Hindlimb muscle (tissue), 1 donor: ENCODE measurements at places on chromosomes 3 and 15. TPM values are rescaled to one million over a fixed set of nuclear protein-coding genes. Genes with fewer than 3 reads are reported as not detected.

GRCh38 chr3:152123457-152123856, 145.3 kb upstream of the MBNL1 start:
- no peak for DNase-seq

DNA sequence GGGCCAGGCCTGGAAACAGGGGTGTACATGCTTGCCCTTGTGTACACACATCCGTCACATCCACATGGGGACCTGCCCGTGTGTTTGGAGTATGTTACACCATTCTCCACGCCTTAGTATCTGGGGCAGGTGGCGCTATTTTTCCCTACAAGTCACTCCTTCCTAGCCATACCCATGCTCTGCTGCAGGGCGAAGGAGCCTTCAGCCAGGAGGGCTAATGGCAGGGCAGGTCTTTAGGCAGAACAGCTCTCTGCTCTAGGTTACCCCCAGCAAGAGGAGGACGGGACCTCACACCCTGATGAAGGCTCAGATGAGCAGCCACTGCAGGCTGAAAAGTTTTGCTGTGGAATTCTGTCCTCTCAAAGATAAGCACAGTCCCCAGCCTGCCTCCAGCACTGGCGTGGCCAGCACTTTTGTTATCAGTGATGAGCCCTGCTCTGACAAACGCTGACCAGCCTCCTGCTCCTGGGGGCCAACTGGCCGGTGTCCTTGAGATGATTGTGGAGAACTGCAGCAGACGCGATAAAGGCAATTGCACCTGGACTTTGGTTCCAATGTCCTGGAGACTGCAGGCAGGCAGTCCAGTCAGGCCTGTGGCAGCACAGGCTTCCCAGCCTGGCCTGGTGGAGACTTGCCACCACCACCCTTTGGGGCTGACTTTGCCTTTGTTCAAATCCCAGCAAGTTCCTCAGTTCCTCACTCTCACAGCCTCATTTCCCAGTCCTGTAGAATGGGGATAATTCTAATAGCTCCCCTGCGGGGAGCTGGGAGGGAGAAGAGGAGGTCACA, 19.8 kb upstream of the PIGZ start:
- no peak for DNase-seq

GRCh38 chr3:149781741-149782140, 10.6 kb downstream of the ANKUB1 start:
- no peak for DNase-seq

DNA sequence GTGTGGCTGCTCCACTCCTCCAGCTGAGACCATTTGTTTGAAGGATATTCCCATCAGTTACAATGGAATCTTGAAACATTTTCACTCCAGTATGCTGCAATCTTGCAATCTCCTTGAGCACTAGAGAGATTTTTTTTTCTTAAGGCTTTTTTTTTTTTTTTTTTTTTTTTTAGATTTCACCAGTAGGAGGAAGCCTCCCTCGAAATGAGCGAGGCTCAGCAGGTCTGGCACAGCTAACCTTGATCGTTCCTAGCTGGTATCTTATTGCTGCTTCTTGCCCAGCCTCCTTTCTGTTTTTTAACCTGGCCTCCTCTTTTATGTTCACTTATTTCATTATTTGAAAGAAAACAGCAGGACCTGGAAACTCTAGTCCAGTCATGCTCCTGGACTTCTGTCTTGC, 48.1 kb downstream of the RAP2B start:
- no peak for DNase-seq

FRMD5 gene
- polyA plus RNA-seq, result 0.44 TPM

BBX gene
- polyA plus RNA-seq, result 41.6 TPM
